ENCODE measurements at places on chromosomes 16 and 17. TPM values are rescaled to one million over a fixed set of nuclear protein-coding genes. Genes with fewer than 3 reads are reported as not detected.

PKMYT1 gene
- total RNA-seq: 5.9 TPM

DNA sequence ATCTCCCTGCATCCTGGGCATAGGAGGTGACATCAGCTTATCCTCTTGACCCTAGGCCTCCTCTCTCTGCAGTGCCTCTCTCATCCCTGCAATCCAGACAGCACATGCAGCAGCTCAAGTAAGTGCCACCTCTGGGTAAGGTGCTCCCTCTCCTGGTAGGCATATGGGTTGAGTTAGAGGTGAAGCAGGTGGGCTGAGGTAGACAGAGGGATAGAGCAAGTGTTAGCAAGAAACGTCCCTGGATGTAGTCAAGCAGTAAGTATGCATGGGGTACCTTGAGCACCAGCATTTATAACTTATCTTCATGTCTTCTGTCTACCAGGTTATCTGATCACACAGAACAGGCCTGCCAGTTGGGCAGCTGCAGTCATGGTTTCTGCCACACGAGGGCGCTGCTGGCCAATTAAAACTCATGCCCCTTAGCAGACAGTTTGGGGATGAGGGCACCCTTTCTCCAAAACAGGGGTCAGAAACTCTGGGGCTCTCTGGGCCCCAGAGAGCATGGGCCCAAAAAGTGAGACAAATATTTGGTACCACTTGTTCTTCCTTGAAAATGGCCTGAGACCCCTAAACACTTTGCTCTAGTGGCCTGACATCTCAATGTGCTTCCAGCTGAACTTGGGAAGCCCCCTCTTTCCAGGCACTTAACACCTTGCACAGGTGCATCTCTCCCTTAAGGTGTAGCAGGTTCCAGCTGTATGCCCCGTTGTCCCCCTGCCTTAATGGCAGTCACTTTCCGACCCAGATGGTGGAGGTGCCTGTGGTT, 59.8 kb downstream of the NEUROD2 start:
- H3K4me1 ChIP-seq: no peaks in the 10 kb centered on the region
- H3K36me3 ChIP-seq: peaks cover 32% of the 10 kb centered on the region
- no peak overlapping the region for H3K4me3 ChIP-seq
- H3K27me3 ChIP-seq: no peaks in the 10 kb centered on the region
- DNase-seq: peak; percentile 82

CCDC43 gene
- total RNA-seq: 20.2 TPM

PYCARD gene
- 37.6 TPM for total RNA-seq

DNA sequence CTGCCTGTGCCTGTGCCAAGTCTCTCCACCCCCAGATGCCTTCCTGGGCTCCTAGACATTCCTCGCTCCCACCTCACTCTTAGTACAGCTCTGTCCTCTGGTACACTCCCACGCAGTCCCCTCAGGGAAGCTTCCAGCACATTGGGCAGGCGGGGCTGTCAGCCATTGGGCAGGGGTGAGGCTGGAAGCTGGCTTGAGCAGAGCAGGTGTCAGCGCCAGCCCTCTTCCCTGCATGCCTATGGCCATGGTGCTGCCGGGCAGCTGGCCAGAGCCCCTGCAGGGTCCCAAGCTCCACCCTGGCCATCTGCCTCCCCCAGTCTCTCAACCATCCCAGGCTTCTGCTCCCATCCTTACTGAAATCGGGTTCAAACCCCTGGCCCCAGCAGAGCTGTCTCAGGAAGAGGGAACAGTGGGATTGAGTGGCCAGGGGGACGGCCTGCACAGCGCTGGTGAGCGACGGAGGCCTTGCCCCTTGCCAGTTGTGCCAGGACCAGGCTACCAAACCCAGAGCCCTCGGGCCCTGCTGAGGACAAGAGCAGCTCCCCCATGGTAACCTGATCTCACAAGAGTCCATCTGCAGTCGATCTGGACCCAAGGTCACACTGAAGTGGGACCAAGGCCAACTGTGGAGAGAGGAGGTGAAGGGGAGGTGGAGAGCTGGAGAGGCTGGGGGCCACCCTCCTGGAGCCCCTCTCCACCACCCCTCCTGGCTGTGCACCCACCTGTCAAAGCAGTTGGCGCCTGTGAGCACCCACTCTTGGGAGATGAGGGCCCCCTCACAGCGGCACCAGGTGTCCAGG, 2.4 kb upstream of the B9D1 start:
- H3K4me3 ChIP-seq: no peak overlapping the region
- peaks cover 37% of the 10 kb centered on the region for H3K4me1 ChIP-seq
- no peak overlapping the region for H3K27ac ChIP-seq
- no peaks in the 10 kb centered on the region for H3K36me3 ChIP-seq
- no peaks in the 10 kb centered on the region for H3K27me3 ChIP-seq

GRCh38 chr17:22718689-22719088, 1026.4 kb downstream of the KCNJ18 start:
- H3K4me1 ChIP-seq: no peaks in the 10 kb centered on the region
- no peak overlapping the region for H3K4me3 ChIP-seq
- H3K36me3 ChIP-seq: no peaks in the 10 kb centered on the region
- H3K27me3 ChIP-seq: no peaks in the 10 kb centered on the region
- DNase-seq: no peak
- no peak overlapping the region for H3K27ac ChIP-seq

DNA sequence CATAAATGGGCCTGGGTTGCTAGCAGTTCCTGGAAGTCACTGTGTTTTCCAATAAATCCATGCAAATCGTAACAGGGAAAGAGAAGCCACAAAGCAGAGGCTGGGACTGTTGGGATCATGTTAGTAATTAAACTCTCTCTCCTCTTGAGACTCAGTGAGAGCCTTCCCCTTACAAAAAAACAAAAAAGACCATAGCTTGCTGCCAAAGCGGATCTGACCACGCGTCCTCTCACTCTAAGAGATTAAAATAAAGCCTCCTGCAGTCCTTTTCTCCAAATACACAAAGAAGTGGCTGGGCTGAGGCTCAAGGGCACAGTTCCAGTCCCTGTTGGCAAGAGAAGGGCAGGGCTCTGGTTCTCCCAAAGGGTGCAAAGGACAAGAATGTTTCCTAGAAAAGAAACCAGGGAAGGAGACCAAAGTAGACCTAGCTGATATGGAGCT, 38.5 kb downstream of the PIGL start:
- no peak overlapping the region for H3K4me3 ChIP-seq
- H3K27me3 ChIP-seq: no peaks in the 10 kb centered on the region
- H3K27ac ChIP-seq: no peak overlapping the region
- no peaks in the 10 kb centered on the region for H3K4me1 ChIP-seq
- H3K36me3 ChIP-seq: no peaks in the 10 kb centered on the region

IKZF3 gene
- 139 TPM for total RNA-seq

- H3K4me3 ChIP-seq: no peak overlapping the region
- peaks cover 21% of the 10 kb centered on the region for H3K36me3 ChIP-seq
- no peak overlapping the region for H3K27ac ChIP-seq
- H3K27me3 ChIP-seq: no peaks in the 10 kb centered on the region
Measured at GRCh38 chr16:75298267-75298666, 46.8 kb upstream of the BCAR1 start.

GRCh38 chr17:58272367-58273280, 8.1 kb downstream of the MPO start:
- H3K4me3 ChIP-seq: no peak overlapping the region
- H3K36me3 ChIP-seq: no peaks in the 10 kb centered on the region
- H3K27me3 ChIP-seq: no peaks in the 10 kb centered on the region
- H3K27ac ChIP-seq: no peak overlapping the region
- no peaks in the 10 kb centered on the region for H3K4me1 ChIP-seq
- no peak for DNase-seq

ACSM2A gene
- total RNA-seq: not detected

KRT33B gene
- not detected for total RNA-seq

- DNase-seq: no peak
- no peaks in the 10 kb centered on the region for H3K27me3 ChIP-seq
- no peak overlapping the region for H3K27ac ChIP-seq
- H3K4me1 ChIP-seq: peaks cover 26% of the 10 kb centered on the region
- H3K4me3 ChIP-seq: no peak overlapping the region
Measured at GRCh38 chr16:31204871-31205666, 2.5 kb upstream of the PYCARD start.
